ENCODE measurements at places on chromosomes 12 and 14. TPM values are rescaled to one million over a fixed set of nuclear protein-coding genes. Genes with fewer than 3 reads are reported as not detected.

GNPNAT1 gene
- 43.5 TPM for total RNA-seq

RIMBP2 gene
- total RNA-seq: under 0.01 TPM

CABP1 gene
- total RNA-seq: 1.1 TPM

RGS6 gene
- total RNA-seq: not detected

CLEC14A gene
- total RNA-seq: 2.4 TPM

NR4A1 gene
- total RNA-seq: 3.9 TPM

OTX2 gene
- not detected for total RNA-seq

ADCY6 gene
- total RNA-seq: 43.5 TPM

ARMH4 gene
- total RNA-seq: 10.7 TPM

ARHGAP9 gene
- total RNA-seq: 0.12 TPM

KRT71 gene
- total RNA-seq: not detected

CCDC198 gene
- total RNA-seq: not detected

FAM181A gene
- not detected for total RNA-seq

MORN3 gene
- total RNA-seq: 0.62 TPM

OASL gene
- 0.50 TPM for total RNA-seq

ABHD4 gene
- total RNA-seq: 15.4 TPM

KIF5A gene
- total RNA-seq: 0.50 TPM

PPFIA2 gene
- total RNA-seq: 6.2 TPM

INHBC gene
- total RNA-seq: not detected

GOLGA5 gene
- total RNA-seq: 63.0 TPM

KERA gene
- total RNA-seq: not detected

IRF9 gene
- total RNA-seq: 80.1 TPM

KCTD10 gene
- total RNA-seq: 93.2 TPM

TEX22 gene
- total RNA-seq: 0.11 TPM

ZNF891 gene
- total RNA-seq: 1.00 TPM

STRAP gene
- 107 TPM for total RNA-seq

PRIMA1 gene
- not detected for total RNA-seq

NRL gene
- total RNA-seq: 1.00 TPM

CLBA1 gene
- total RNA-seq: 8.0 TPM

GPR65 gene
- not detected for total RNA-seq

SERPINA10 gene
- total RNA-seq: under 0.01 TPM

GOLGA3 gene
- 195 TPM for total RNA-seq

XPOT gene
- total RNA-seq: 164 TPM

MAP1LC3B2 gene
- total RNA-seq: 0.22 TPM

ACSS3 gene
- total RNA-seq: 16.2 TPM

KRT78 gene
- not detected for total RNA-seq

ATL1 gene
- 10.0 TPM for total RNA-seq

RNASE1 gene
- 0.22 TPM for total RNA-seq

C12orf57 gene
- total RNA-seq: 60.8 TPM

PROX2 gene
- not detected for total RNA-seq

G2E3 gene
- total RNA-seq: 42.6 TPM

ETFBKMT gene
- 5.9 TPM for total RNA-seq

TAS2R13 gene
- 1.5 TPM for total RNA-seq

RNASE7 gene
- total RNA-seq: not detected

MSRB3 gene
- total RNA-seq: 30.4 TPM

All from uterine smooth muscle cell (primary cell).